ENCODE measurements at places on chromosomes 4 and X.

DNA sequence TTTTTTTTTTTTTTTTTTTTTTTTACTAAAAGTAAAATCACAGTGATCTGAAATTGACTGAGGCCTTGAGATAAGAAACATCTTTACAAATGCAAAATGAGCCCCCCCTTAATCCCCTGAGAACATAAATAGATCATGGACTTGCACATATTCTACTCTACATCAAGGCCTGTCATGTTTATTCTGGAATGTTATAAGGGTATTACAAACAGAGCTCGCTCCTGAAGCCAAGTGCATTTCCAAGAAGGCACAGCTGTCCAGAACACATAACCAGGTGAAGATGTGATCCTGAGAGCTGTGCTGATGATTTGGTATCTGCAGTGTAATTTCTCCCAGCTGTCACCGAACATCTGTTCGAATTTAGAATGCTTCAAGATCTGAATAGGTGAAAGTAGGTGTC lies 384.5 kb downstream of the GPAT3 start:
- DNase-seq, result no peak

DNA sequence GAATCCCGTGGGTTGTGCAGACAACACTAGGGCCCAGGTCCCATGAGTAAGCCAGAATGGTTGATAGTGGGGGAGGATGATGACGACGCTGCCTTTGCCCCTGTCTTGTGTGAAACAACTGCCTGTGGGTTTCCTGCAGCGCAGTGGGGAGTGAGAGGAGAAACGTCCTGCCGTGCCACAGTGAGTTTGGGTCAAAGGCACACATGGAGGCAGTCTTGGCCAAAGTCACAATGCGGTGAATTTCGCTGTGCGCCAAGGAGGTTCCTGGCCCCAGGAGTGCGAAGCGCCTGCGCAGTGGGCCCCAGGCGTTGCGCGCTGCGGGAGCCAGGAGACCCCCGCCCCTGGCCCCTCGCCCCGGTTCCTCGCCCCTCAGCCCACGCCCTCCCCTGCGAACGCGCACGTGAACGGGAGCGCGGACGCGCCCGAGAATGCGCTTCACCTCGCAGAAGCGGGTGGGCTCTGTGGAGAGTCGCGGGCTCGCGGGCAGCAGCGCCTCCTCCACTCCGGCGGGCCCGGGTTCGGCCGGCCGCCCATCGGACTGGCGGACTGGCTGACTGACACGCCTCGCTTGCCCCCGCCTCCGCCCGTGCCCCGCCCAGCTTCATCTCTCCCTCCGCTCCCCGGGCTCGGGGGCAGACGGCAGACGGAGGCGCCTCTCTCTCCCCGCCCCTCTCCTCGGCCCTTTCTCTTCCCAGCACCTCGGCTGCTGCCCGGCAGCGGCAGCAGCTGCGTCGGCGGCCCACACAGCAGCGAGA lies at the start of gene NUDT10:
TSS of gene NUDT10 (plus strand) at position 635 of the 755 bp plus-strand sequence. CDS start 144 bp downstream, outside the sequence.
- no peak for DNase-seq

DNA sequence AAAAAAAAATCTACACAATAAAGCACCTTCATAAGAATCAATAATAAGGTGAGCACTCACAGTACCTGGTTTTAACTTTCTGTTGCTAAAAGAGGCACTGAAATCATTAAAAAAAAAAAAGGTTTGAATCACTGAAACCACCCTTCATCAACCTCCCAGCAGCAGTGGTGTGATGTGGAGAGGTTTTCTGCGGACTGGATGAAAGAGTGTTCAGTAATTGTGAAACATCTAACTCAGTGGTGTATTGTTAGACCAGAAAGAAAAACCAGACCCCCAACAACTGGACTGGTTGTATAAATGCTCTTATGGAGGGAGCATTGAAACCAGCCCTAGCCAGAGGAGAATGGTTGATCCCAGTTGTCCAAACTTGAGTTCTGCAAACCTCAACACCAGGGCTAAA lies 63.2 kb downstream of the SPIN3 start:
- DNase-seq, result no peak

GRCh38 chr4:75030649-75031235 lies 97.8 kb downstream of the PARM1 start:
- DNase-seq, result no peak

DNA sequence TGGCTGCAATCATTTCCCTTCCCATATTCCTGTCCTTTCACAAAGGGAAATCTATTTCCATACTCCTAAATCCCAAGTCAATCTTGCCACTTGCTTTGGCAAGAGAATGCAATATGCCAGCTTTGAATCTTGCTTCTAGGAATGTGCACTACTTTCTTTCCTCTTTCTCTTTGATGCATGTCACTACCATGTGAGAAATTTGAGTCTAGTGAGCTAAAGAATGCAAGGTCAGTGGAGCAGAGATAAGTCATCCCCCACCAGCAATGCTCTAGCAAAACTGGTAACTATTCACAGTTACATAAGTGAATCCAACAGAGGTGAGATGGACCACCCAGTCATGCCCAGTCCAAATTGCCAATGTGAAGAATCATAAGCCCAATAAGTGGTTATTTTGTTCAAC lies 910.4 kb downstream of the RAB28 start:
- no peak for DNase-seq

DNA sequence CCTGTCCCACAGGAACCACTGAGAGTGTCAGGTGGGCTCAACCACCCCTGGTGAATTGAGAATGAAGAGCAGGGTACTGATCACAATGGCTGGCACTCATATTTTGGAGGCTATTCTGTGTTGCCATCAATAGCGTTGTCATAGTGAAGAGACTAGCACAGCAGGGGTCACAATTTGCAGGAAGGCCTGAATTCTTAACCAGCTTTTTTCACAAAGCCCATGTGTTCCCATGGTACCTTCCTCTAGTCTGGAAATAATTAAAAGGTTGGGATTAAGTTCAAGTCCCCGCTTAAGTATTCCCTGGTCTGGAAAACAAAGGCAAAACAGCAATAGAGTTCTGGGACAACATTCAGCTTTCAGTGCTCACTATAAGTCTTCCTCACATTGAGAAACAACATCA lies 1051.7 kb downstream of the C4orf33 start:
- DNase-seq, result no peak
